Lower leg skin (tissue), 4 donors: ENCODE measurements at places on chromosomes 4 and X. TPM values are rescaled to one million over a fixed set of nuclear protein-coding genes. Genes with fewer than 3 reads are reported as not detected.

The AFF2 gene
- total RNA-seq = 3.5 TPM

The ESX1 gene
- not detected for total RNA-seq

The POU3F4 gene
- not detected for total RNA-seq

The MGAT4D gene
- total RNA-seq = not detected

The CNOT6L gene
- total RNA-seq = 27.7 TPM

The MND1 gene
- total RNA-seq = 2.4 TPM

The TLR1 gene
- 4.5 TPM for total RNA-seq

The MAGEC2 gene
- total RNA-seq = not detected

The STS gene
- total RNA-seq = 11.3 TPM

The ADH1B gene
- 294 TPM for total RNA-seq

The SPANXD gene
- total RNA-seq = not detected

The OPHN1 gene
- total RNA-seq = 20.1 TPM

The WDR17 gene
- total RNA-seq = 0.58 TPM

The COL25A1 gene
- 0.42 TPM for total RNA-seq

The DCAF4L1 gene
- 0.23 TPM for total RNA-seq

The RS1 gene
- total RNA-seq = not detected

The MCF2 gene
- total RNA-seq = not detected

The PI4K2B gene
- total RNA-seq = 17.9 TPM

The GYPE gene
- not detected for total RNA-seq

The ATP2B3 gene
- not detected for total RNA-seq

The RASGEF1B gene
- 53.7 TPM for total RNA-seq

The ARMCX1 gene
- 16.7 TPM for total RNA-seq

The VCX gene
- not detected for total RNA-seq
